Dermis blood vessel endothelial cell (primary cell): ENCODE measurements at places on chromosomes 11 and 22.

DNA sequence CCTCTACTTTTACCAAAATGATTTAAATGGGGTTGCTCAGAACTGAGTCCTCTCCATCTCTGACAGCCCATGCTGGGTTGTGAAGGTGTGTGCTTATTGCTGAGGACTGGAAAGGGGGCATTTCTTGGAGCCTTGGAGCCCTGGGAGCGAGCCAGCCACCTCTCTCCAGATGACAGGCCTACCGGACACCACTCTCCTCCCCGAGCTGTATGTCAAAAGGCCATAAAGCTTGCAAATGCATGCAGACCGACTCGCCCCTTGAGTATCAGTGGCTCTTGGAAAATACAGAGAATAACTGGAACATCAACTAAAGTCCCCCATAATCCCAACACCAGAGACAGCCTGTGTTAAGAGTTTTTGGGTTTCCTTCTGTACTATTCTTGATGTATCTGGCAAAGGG lies 67.9 kb upstream of the PITPNB start:
- DNase-seq = no peak

- DNase-seq = no peak
Measured at GRCh38 chr22:43439368-43440103, 27.7 kb downstream of the MPPED1 start.

GRCh38 chr11:95134491-95134890 lies 44.8 kb downstream of the ENDOD1 start:
- DNase-seq = no peak

DNA sequence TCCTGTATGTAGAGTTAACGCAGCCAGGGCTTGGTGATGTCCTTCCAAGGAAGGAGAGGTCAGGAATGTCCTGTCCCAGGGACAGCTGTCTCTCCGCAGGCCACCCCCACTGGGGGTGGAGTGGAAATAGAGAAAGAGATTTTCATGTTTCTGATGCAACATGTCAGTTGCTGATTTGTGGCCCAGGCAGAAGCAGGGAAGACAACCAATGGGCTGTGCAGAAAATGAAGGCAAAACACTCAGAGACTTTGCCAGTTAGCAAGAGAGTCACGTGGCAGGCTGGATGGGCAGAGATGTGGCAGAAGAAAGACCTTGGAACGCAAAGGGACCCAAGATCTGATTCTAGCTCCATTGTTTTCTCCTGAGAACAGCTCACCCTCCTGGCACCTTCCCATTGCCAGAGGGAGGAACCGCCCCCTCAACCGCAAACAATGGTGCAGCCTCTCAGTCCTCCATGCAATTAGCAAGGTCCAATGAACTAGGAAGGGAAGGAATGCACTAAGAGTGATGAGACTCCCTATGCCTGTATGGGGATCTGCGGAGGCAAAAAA lies 71.0 kb downstream of the SYN3 start:
- no peak for DNase-seq

- DNase-seq = no peak
Measured at GRCh38 chr22:34294986-34295385, 374.7 kb upstream of the LARGE1 start.

DNA sequence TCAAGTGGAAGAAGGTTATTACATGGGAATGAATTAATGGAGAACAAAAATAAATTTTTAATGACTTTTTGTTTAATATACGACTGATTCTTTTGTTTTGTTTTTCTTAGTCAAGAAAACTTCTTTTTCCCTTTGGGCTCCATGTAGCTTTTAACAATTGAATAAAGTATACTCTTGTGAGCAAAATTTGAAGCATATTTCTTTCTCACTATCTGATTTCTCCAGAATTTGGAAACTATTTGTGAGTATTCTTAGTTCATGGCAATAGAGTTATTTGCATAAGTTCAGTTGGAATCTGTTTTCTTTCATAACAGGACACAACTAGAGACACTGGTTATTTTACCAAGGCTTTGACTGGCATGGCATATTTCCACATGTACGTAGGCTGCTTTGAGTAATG lies 3.8 kb upstream of the APOL1 start:
- no peak for DNase-seq

DNA sequence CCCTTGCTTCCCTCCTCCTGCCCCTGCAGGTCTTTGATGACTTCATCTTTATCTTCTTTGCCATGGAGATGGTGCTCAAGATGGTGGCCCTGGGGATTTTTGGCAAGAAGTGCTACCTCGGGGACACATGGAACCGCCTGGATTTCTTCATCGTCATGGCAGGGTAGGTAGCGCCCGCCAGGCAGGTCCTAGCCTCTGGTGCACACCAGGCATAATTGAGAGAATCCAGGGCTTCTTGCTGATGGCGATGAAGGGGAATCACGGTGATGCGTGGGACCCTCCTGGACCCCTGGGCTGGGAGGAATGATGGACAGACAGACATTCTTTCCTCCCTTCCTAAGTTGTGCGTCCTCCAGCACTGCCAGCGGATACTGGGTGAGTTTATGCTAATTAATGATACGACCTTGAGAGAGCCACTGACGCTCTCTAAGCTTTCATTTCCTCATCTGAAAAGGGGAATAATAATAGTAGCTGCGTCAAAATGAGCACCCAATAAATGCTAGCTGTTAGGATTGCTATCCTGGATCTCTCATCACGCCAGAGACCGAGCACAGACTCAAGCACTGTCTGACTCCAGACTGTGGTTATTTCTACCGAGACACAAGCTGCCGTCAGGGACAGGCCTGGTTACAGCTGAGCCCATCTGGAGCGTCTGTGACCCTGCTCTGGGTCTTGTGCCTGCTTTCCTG lies 30.1 kb downstream of the CACNA1I start:
- no peak for DNase-seq

DNA sequence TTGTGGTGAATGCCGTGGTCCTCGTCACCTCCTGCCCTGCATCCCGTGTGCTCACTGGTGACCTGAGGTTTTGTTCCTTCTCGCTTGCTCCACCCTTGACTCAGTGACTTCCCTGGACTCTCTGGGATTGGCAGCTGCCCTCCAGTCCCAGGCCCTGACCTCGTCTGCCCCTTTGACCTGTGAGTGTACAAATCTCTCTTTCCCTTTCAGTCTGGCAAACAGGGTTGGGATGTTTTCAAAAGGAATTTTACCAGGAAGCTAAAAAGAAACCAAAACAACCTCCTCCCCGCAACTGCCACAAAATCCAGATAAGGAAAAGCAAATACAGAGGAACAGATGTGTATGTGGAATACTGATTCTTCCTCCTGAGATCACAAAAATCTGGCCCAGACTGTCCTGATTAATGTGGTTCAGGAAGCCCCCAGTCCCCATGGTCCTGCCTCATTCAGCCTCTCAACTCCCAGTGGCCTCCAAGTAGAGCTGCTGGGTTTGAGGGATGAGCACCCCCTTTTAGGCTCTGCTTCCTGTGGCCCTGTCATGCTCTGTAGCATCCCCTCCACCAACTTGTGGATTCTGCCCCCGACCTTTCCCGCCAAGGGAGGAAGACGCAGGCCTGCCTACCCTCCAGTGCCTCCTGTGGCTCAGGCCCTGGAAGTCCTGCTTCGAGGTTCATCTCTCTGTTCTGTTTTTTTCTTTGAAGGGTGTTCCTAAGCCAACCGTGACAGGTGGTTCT lies 15.2 kb downstream of the ROBO4 start:
- peak; percentile 42 for DNase-seq

- no peak for DNase-seq
Measured at GRCh38 chr22:20571078-20571503, 63.7 kb downstream of the MED15 start.

DNA sequence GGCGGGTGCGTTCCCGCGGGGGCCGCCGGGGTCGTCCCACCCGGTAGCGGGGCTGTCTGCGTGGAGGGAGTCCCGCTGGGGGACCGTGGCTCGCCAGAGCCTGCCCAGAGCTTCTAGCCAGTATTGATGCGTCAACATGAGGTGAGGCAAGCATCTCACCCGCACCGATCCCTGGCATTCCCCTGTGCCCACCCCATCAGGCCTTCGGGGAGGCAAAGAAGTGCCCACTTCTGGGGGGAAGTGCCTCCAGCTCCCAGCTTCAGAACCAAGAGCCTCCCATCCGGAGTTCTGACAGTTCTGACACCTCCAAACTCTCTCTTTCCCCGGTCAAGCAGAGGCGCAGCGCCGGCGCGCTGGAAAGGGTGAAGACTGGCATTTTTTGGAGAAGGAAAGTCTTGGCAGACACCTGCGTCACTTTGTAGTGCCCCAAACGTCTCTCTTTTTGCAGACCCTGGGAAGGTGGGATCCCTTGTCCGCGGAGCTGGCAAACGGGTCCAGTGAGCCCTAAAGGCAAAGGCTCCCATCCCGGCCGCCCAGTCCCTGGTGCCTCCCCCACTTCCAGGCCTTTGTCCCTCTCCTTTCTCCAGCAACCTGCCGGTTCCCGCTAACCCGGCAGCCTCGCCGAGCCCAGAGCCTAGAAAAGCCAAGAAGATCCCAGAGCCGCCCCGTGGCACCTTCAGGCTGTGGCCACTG lies 3.2 kb upstream of the PAX6 start:
- no peak for DNase-seq
